Lower lobe of right lung (tissue), 2 donors: ENCODE measurements at places on chromosomes 3 and 15. TPM values are rescaled to one million over a fixed set of nuclear protein-coding genes. Genes with fewer than 3 reads are reported as not detected.

Gene TPM1
- total RNA-seq, result 137 TPM

Gene KBTBD12
- total RNA-seq, result 0.95 TPM

Gene OCA2
- 1.2 TPM for total RNA-seq

DNA sequence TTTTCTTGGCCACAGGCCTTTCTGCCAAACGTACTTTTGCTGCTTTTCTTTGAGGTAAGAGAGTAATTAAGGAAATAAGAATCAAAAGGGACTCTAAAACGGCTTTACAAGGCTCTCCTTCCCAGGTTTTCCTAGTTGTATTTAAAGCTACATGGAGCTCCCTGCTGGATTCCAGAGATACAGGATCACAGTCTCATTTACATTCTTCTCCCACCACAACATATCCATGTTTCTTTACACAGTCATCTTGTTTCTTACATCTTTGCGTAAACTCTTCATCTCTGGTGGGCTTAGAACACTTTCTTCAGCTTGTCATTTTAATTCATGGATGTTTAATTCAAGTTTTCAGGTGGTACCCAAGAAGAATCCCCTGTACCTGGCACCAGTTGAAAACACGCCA is 117.6 kb upstream of the BFSP2 start:
- no peaks in the 10 kb centered on the region for H3K36me3 ChIP-seq
- no peak overlapping the region for H3K27ac ChIP-seq
- no peak overlapping the region for H3K4me3 ChIP-seq
- no peaks in the 10 kb centered on the region for H3K27me3 ChIP-seq

DNA sequence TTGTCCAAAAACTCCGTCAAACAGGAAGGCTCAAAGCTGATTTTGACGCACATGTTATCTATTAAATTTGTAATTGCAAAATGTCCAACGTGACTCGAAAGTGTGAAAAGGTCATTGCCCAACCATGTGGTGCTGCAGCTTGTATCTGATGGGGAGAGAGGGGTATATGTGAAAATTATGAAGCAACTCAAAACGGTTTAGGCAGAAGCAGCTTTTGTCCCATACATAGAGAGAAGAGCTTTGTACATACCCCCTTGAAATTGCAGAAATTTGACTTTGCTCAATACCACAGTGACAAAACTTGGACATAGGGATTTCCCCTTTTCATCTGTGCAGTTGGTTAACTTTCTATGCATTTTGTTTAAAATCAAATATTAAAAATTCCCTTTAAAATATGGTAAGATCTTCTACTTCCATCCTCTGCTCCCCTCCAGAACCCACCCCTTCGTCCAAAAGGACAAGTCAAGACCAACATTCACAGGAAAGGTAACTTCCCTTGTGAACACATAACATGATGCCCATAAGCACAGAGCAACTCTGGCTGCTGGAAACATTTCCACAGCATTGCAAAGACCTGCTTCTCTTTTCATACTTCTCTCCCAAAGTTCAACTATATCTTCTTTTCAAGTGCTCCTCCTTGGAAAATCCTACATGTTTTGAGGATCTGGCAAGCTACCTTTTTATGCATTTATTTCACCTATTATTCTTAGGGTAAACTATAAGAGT is 253.7 kb upstream of the THBS1 start:
- H3K4me3 ChIP-seq, result no peak overlapping the region
- no peaks in the 10 kb centered on the region for H3K36me3 ChIP-seq
- no peaks in the 10 kb centered on the region for H3K4me1 ChIP-seq
- peak; percentile 48 for DNase-seq
- no peaks in the 10 kb centered on the region for H3K27me3 ChIP-seq
- peak overlapping the region; percentile 54 for H3K27ac ChIP-seq

DNA sequence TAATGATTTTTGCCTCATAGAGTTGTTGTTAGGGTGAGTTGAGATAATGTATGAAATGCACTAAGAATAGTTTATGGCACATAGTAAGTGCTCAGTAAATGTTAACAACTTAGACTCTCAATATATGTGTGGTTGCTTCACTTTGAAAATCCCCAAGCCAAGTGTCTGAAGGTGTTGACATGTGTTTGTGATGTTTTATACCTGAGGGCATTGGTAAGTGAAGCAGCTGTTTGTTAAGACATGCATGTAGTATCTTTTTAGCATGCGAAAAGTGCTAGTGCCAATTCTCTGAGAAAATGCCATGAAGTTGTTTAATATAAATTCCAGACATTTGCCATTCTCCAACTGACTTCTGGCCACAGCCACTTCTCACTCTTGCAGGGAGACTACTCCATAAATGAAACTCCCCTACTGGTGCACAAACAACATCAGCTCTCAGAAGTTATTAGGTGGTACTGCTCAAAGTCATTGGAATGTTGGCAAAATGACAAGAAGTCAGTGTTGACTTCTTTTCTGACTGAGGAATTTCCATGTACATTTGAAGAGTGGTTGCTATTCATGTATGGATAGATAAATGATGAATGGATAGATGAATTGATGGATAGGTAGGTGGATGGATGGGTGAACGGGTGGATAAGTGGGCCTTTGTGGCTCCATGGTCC is 103.6 kb upstream of the NUDT16 start:
- H3K4me1 ChIP-seq, result no peaks in the 10 kb centered on the region
- H3K27ac ChIP-seq, result no peak overlapping the region
- H3K4me3 ChIP-seq, result no peak overlapping the region
- H3K36me3 ChIP-seq, result no peaks in the 10 kb centered on the region

GRCh38 chr3:42680271-42680670 is 5.1 kb upstream of the KLHL40 start:
- H3K4me3 ChIP-seq, result no peak overlapping the region
- H3K4me1 ChIP-seq, result no peaks in the 10 kb centered on the region
- H3K27me3 ChIP-seq, result peaks cover 2% of the 10 kb centered on the region
- DNase-seq, result no peak
- no peaks in the 10 kb centered on the region for H3K36me3 ChIP-seq

DNA sequence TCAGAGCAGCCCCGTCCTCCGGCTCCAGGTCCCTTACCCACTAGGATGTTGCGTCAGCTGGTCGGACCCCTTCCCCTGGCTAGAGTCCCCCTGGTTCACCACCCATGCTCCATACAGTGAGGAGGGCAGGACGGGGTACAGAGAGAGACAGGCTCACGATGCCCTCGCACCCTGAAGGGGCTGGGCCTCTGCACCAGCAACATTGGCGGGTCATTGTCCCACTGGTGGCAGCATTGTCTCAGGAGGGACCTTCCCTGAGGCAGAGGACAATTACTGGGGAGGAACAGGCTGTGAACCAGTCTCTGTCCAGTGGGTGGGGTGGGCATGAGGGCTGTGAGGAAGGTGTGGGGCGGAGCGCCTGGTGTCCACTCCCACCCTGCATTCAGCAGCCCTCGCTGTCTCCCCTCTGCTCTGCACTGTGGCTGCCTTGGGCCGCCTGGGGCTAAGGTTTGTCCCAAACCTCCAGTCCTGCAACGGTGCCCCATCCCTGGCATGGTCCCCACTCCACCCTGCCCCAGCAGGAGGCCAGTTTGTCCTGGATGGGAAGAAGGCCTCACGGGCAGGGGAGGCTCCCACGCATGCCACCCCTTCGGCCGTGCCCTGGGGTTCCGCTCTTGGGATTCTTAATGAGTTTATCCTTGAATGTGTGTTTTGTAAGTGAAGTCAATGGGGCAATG is 48.0 kb upstream of the KLF13 start:
- H3K27ac ChIP-seq, result no peak overlapping the region
- H3K36me3 ChIP-seq, result no peaks in the 10 kb centered on the region
- no peaks in the 10 kb centered on the region for H3K27me3 ChIP-seq
- no peak overlapping the region for H3K4me3 ChIP-seq

DNA sequence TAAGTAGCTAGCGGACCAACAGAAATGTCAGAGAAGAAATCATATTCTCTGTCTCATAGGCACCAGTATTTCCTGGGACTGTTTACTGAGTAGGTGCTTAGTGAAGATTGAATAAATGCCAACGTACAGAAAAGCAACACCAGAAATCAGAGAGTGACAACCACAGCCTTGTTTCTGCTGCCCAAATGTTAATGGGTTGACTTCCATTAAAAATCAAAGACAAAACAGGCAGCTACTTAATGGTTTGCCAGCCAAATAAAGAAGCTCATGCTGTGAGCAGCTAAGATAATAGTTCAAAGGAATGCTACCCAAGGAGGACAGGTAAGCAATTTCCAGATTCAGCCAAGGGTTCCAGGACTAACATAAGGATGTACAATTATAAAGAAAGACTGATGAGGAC is 270.7 kb downstream of the THSD4 start:
- no peaks in the 10 kb centered on the region for H3K36me3 ChIP-seq
- H3K4me1 ChIP-seq, result peaks cover 37% of the 10 kb centered on the region
- H3K4me3 ChIP-seq, result no peak overlapping the region
- no peaks in the 10 kb centered on the region for H3K27me3 ChIP-seq
- no peak for DNase-seq

- peak overlapping the region; percentile 93 for H3K27ac ChIP-seq
- peak overlapping the region; percentile 65 for H3K4me3 ChIP-seq
- peaks cover 37% of the 10 kb centered on the region for H3K4me1 ChIP-seq
- DNase-seq, result no peak
These were observed 56.8 kb downstream of the CMSS1 start for GRCh38 chr3:99874237-99875002.

- no peaks in the 10 kb centered on the region for H3K36me3 ChIP-seq
These were observed 529.8 kb upstream of the GOLIM4 start for GRCh38 chr3:168625477-168625876.

GRCh38 chr3:168514252-168514651 is 418.5 kb upstream of the GOLIM4 start:
- DNase-seq, result no peak
- H3K27ac ChIP-seq, result no peak overlapping the region
- H3K36me3 ChIP-seq, result no peaks in the 10 kb centered on the region
- H3K4me3 ChIP-seq, result no peak overlapping the region
- H3K27me3 ChIP-seq, result no peaks in the 10 kb centered on the region

DNA sequence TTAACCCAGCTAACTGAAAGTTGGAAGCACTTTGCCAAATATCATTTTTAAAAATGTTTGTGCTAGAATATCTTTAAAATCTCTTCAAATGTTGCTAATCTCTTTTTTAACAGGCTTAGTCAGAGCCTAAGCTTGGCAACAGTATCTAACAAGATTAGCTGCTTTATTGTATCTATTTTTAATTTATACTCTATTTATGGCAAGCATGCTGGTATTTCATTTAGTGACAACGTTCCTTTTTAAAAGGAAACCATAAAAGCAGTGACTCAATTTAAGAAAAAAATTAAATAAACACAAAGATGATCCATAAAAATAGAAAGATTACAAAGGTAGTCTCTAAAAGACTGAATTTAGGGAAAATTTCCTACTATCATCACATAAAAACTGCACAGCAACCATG is 40.5 kb downstream of the SLC12A6 start:
- no peaks in the 10 kb centered on the region for H3K27me3 ChIP-seq
- peaks cover 9% of the 10 kb centered on the region for H3K4me1 ChIP-seq
- no peak overlapping the region for H3K4me3 ChIP-seq
- no peak for DNase-seq
- no peak overlapping the region for H3K27ac ChIP-seq

- H3K27ac ChIP-seq, result no peak overlapping the region
- no peaks in the 10 kb centered on the region for H3K4me1 ChIP-seq
- no peak for DNase-seq
- no peaks in the 10 kb centered on the region for H3K36me3 ChIP-seq
These were observed 64.2 kb upstream of the ADPGK start for GRCh38 chr15:72847806-72848205.

GRCh38 chr15:62270216-62270921 is 105.3 kb upstream of the C2CD4B start:
- DNase-seq, result no peak
- H3K4me3 ChIP-seq, result no peak overlapping the region
- no peaks in the 10 kb centered on the region for H3K27me3 ChIP-seq
- no peaks in the 10 kb centered on the region for H3K4me1 ChIP-seq

DNA sequence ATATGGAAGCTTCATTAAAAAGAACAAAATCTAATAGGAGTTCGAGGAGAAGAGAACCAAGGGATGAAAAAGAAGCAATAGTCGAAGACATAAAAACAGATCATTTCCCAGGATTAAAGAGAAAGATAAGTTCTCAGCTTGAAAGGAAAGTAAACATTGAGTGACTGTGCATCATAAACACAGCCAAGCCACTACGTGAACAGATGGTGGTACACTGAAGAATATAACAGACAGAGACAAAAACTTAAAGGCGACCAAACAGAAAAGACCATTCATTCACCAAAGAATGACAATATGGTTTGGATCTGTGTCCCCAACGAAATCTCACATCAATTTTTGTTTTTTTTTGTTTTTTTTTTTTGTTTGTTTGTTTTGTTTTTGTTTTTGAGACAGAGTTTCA is 210.8 kb upstream of the LINGO1 start:
- H3K27ac ChIP-seq, result no peak overlapping the region
- no peak overlapping the region for H3K4me3 ChIP-seq
- no peaks in the 10 kb centered on the region for H3K4me1 ChIP-seq
- no peaks in the 10 kb centered on the region for H3K36me3 ChIP-seq

DNA sequence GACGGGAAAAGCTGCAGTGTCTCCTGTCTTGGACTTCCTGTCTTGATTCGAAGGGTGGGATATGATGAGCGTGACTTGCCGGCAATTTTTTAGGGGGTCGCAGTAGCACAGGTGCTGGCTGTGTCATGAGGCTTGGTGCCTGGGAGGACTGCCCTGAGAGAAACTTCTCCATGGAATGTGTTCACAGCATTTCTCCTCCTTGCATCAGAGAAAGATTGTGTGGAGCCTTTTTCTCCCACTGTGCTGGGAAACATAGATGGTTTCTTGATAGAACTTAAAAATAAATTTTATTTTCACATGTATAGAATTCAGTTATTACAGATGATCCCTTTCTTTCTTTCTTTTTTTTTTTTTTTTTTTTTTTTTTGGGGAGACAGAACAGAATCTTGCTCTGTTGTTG is 121.4 kb downstream of the KLHL25 start:
- no peak for DNase-seq
- H3K27me3 ChIP-seq, result no peaks in the 10 kb centered on the region
- peaks cover 97% of the 10 kb centered on the region for H3K36me3 ChIP-seq
- peak overlapping the region; percentile 54 for H3K27ac ChIP-seq
- H3K4me1 ChIP-seq, result peaks cover 20% of the 10 kb centered on the region

GRCh38 chr15:29432191-29433049 is 162.8 kb upstream of the NSMCE3 start:
- no peaks in the 10 kb centered on the region for H3K36me3 ChIP-seq
- H3K4me3 ChIP-seq, result no peak overlapping the region
- DNase-seq, result no peak
- H3K27me3 ChIP-seq, result no peaks in the 10 kb centered on the region

DNA sequence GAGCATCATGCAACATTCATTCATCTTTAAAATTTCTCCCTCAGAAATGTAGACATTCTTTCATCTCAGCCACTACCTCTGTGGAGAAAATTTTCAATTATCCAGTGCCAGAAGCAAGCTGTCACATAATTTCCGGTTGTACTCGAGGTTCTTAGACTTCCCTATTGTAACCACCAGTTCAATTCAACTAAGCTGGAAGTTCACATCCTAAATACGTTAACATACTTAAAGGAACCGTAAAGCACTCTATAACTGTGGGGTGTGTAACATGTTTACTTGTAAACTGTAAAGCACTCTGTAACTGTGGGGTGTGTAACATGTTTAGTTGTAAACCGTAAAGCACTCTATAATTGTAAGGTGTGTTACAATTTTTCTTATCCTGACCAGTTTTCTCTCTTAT is 150.3 kb downstream of the PLCL2 start:
- H3K4me1 ChIP-seq, result peaks cover 11% of the 10 kb centered on the region
- no peak overlapping the region for H3K4me3 ChIP-seq
- no peak overlapping the region for H3K27ac ChIP-seq
